ENCODE measurements at places on chromosomes 2 and 18.
A peak's percentile ranks its signal among the peaks of the same experiment; 100 is the strongest.

DNA sequence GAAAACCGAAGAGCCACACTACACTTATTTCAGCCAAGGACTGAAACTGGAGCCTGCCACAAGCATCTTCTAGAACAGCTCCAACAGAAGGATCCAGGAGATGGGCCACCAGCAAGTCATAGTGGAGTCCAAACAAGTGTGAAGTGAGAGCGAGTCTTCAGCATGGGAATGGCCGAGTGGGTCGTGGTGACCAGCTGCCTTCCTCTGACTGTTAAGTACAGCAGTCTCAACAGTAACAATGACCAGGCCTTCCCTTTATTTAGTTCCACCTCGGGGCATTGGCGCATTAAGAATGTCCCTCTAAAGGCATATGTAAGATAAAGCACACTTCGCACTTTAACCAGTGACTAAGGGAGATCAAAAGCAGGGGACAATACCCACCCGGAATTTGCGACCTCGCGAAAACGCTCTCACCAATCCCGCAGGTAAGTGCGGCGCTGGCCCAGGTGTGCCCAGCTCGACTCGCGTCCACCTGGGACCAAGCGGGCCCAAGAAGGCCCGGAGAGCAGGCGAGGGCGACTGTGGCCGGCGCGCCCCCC is 1.1 kb downstream of the L3MBTL4 start:
- DNase-seq: no peak

DNA sequence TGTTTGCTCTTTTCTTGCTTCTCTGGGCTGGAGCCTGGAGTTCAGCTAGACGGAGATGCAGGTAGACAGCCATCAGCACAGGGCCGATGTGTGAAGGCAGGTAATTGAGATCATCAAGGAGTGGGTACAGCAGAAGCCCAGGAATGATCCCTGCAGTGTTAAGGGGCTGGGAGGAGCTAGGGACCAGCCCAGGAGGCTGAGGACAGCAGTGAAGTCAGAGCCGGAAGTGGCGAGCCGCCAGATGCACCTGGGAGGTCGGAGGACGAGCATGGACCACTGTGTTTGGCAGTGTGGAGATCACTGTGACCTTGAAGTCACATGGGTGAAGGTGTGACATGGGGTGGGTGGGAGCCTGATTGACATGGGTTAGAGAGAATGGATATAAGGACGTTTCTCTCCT is 6.2 kb upstream of the ZNF236 start:
- DNase-seq: no peak

- DNase-seq: no peak
Observed at GRCh38 chr2:108928660-108929377, 60.2 kb downstream of the EDAR start.

GRCh38 chr18:69455125-69455524 is 54.4 kb downstream of the DOK6 start:
- DNase-seq: no peak

- no peak for DNase-seq
Observed at GRCh38 chr2:101361522-101361921, 25.8 kb downstream of the CREG2 start.

DNA sequence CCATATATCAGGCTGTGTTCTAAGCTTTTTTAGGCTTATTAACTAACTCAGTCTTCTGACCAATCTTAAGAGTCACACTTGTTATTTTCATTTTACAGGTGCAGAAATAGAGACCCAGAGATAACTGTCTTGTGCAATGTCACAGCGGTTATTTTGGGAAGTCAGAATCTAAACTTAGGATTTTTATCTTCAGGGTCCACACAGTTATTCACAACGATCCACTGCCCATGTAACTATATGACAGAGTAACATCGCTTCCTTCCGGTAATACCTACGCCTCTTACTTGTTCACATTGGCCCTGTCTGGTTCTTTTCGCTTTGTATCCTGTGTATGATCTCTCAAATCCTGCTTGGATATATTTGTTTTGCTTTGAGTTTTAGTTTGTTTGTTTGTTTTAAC is 631.7 kb downstream of the LRP1B start:
- DNase-seq: no peak

GRCh38 chr2:68726100-68726499 is 8.5 kb upstream of the ARHGAP25 start:
- no peak for DNase-seq

DNA sequence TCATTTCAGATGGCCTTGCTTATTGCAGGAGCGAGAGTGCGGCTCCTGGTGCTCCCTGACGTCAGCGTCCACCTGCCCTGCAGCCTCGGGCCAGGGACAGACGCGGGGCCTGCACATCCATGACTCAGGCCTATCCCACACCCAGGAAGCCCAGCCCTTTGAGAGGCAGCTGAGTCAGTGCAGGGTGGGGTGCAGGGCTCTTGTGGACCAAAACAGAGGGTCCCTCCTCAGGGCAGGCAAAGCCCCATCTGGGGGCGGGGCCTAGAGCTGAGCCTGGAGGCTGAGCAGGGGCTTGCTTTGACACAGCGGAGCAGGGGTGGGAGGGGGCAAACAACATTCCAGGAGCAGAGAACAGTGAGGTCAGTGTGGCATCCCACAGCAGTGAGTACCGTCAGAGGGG is 7.7 kb upstream of the ARHGEF4 start:
- DNase-seq: no peak

DNA sequence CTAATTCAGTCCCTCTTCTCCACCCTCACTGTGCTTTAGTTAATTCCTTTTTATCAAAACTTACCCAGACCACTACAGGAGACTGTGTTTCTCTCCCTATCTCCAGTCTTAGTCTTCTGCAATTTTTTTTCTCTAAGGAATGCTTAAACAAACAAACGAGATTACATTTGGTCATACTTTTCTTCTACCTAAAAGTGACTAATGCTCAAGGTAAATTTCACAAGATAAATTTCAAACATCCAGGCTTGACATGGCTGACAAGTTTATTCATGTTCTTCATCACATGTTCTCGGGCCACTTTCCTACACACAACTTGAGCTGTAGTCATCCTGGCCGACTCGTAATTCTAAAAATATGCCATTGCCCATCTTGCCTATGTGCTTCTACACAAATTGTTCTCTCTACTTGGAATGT is 23.2 kb upstream of the ACSL3 start:
- DNase-seq: no peak

DNA sequence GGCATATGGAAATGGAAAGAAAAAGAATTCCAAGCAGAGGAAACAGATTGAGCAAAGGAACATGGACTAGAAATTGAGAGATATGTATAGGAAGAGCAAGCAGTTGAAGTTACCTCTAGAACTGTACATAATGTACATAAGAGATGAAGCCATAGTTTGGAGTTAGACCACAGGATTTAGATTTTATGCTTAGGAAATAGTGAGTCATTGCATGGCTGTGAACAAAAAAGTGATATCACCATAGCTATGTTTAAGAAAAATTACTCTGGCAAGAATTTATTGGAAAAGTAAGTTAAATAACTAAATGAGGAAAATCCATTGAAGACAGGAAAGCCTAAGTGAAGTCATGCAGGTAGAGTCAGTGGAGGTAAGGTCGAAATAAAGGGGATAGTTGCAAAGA is 99.4 kb upstream of the GALNT5 start:
- DNase-seq: no peak

DNA sequence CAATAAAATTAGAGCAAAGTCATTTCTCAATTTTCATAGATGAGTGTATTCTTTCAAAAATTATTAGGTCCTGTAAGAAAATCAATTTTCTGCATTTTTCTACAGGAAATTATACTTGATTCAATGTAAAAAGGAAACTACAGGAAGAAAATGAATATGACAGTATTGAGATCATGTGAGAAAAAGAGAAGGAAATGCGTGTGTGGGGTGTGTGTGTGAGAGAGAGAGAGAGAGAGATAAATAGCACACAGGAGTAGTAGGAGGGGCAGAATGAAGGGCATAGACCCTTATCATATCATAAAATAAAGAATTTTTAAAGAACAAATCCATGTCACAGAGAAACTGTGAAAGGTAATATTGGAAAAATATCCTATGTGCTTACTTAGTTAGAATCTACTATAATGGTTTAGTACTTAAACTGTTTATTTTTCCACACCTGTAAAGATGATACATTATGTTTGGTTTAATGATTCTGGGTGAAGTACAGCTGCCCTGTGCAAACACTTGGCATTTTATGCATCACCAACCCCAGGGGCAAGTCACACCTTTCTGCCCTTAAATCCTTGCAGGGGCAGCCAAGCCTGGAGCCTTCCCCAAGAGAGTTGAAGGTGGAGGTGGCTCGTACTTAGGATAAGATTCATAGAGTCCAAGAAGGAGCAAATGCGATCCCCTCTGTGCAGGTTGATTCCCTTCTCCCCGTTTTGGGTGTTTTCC is 276.4 kb downstream of the TGIF1 start:
- DNase-seq: no peak

DNA sequence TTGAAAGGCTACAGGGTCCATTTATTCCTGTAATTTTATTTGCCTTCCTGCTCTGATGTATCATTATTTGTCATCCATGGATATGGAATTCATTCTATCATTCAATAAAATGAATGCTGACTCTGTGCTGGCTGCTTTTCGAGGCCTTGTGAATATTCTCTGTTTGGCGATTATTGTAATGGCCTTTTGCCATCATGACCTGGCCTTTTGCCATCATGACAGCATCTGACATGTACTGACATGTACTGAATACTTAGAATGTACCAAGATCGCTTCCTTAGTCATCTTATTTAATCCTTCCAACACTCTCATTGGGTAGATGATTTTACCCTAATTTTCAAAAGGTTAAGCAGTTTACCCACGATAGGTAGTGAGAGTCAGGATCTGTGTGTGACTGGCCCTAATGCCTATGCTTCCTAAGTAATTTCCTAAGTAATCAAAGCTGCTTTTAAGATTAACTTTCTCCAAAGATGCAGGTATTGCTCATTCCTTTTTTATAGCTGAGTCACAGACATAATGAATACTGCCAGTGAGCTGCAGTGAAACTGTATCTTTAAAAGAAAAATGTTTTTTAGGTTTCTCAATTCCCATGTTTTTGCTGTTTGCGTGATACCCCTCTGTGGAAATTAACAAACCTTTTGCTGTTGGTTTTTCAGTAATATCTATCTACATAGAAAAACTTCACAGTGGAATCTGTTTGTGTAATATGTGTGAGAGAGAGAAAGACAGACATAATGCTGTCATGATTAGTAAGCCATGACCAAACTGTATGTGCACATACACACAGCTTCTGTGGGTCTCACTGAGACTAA is 127.8 kb downstream of the CERS6 start:
- DNase-seq: no peak

GRCh38 chr2:66602341-66602740 is 167.4 kb downstream of the MEIS1 start:
- DNase-seq: no peak

DNA sequence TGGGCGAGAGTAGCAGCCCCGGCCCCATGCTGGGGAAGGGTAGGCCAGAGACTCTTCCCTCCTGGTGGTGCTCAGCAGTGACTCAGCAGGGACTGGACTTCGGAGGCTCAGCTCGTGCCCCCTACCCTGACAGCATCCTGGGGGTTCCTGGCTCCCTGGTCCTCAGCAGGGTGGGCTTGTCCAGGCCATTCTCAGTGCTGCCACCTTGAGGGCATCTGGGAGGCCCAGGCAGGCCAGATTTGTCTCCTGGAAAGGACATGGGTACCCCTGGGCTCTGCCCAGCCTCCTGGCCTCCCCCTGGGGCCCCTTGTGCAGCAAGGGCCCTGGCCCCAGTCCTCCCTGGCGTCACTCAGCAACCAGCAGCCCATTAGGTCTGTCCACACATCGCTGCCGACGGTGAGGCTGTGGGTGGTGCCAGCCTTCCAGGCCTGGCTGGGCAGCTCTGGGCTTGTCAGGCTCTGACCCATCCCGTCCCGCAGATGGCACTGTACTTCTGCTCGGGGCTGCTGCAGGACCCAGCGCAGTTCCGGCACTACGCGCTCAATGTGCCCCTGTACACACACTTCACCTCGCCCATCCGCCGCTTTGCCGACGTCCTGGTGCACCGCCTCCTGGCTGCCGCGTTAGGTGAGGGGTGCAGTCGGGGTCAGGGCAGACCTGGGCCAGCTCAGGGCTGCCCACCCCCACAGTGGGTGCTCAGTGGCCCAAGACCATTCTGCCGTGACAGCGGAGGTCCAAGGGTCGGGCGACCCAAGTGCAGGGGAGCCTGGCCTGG is 45.0 kb upstream of the ALPP start:
- DNase-seq: no peak

DNA sequence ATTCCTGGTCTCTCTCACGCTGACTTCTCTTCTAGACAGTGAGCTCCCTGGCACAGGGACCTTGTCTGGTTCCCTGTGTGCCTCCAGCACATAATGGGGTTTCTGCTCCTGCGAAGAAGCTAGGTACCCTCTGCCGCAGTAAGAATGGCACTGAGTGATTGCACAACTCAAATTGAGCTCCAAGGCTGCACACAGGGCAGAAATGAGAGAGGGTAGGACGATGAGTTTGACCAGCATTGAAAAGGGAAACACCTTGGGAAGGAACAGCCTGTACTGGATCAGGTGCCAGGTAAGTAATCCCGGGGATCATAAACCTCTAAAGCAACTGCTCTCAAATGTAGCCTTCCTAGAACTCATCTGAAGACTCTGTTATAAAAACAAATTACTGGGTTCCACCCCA is 21.0 kb upstream of the MSGN1 start:
- DNase-seq: no peak

DNA sequence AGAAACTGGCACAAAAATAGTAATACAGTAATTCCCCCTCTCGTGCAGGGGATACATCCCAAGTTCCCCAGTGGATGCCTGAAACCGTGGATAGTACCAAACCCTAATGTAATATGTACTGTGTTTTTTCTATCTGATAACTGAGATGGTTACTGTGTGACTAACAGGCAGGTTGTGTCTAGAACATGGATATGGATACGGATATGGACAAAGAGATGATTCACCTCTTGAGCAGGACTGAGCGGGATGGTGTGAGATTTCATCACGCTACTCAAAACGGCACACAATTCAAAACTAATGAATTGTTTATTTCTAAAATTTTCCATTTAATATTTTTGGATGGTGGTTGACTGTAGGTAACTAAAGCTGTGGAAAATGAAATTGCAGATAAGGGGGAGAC is 3.4 kb downstream of the MBD1 start:
- no peak for DNase-seq

GRCh38 chr2:26942543-26943295 is 27.7 kb upstream of the MAPRE3 start:
- peak; percentile 45 for DNase-seq

DNA sequence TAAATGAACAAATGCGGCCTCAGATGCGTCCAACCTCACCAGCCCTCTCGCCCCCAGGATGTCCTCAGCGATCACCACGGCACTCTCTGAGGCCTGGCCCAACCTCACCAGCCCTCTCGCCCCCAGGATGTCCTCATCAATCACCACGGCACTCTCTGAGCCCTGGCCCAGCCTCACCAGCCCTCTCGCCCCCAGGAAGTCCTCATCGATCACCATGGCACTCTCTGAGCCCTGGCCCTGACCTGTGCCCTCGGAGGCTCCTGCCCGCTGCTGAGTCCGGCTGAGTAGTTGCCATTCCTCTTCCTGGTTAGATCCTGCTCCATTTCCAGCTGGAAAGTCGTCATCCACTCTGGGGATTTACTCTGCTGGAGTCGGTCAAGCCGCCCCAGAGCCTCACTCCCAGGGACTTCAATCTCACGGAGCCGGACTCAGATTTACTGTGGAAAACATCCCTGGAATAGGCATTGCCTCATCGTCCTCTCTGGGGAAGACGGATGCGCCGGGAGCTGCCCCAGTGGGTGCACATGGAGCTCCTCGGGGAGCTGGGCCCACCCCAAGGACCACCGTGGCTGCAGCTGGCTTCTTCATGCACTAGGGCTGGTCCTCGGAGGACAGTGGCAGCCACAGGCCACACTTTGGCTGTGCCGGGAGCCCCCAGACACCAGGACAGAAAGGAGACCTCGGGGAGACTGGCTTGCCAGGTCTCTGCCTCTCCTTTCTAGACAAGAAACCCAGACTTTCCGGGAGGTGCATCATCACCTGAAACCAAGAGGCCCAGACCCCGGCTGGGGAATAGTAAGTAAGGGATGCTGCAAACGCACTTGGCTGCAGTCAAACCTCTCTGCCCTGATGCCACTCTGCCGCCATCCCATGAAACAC is 230.6 kb downstream of the EIPR1 start:
- no peak for DNase-seq
